ENCODE measurements at places on chromosomes 6 and 20.

GRCh38 chr6:72836971-72837370, 215.1 kb downstream of the KCNQ5 start:
- DNase-seq = no peak

GRCh38 chr6:170553534-170554012, 466 bp upstream of the PSMB1 start:
- DNase-seq = no peak

DNA sequence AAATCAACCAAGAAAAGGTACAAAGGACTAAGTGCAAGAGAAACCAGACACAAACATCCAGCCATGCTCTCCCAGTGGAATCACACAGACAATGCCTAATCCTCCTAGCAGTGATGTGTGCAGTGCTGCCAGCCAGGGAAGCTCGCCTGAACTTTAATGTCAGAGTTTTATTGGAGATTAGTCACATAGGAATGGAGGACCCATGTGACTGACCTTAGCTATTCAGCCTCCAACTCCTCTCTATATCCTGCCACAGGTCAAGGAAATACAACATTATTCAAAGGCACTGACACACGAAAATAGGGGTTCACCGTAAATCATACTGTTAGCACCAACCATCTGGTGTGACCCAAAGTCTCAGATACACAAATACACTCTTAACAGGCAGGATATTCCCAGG, 684.6 kb downstream of the DOK5 start:
- DNase-seq = no peak

DNA sequence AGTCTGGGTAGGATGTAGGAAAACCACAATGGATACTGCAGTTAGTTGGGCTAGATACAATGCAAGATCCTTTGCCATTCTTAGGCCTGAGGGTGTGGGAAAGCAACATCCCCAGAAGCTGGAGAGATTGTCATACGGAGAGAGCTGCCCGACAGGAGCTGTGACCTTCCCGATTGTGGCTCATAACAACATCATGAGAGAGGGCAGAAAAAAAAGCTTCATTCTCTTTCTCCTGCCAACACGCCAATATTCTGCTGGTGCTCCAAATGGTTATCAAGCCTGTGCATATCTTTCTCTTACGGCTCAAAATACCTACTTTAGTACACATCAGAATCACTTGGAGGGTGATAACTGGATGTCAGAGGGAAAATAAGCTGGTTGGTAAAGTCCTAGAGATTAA, 81.1 kb downstream of the IBTK start:
- no peak for DNase-seq

DNA sequence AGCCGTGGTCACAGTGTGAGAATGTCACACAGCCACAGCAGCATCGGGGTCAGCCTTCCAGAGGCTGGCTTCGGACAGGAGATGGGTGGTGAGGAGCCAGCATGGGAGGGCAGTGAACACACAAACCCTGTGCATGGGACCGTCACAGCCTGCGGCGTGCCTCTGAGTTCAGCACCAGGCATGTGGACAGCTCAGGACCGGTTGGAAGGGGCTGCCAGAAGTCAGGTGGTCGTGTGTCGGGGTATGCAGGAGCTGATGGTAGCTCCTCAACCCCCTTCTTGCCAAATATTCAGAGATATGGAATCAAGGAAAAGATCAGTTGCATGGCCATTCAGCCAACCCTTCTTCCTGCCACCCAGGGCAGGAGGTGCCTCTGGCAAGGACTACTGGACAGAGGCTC, 28.2 kb downstream of the MYT1 start:
- DNase-seq = no peak

DNA sequence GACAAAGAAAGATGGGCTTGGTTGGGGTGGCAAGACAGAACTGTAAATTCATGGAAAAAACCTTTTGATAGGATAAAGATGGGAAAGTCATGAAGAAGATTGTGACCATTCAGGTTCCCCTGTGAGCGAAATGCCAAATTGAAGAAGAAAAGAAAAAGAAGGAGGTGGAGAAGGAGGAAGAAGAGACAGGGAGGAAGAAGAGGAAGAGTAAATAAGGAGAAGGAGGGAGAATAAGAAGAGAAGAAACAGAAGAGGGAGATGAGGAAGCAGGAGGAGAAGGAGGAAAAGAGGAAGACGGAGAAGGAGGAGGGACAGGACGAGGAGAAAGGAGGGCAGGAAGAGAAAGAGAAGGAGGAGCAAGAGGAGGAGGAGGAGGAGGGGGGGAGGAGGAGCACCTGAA, 199.8 kb downstream of the SLC24A3 start:
- DNase-seq = no peak

GRCh38 chr20:12223057-12223456, 305.4 kb downstream of the BTBD3 start:
- no peak for DNase-seq

DNA sequence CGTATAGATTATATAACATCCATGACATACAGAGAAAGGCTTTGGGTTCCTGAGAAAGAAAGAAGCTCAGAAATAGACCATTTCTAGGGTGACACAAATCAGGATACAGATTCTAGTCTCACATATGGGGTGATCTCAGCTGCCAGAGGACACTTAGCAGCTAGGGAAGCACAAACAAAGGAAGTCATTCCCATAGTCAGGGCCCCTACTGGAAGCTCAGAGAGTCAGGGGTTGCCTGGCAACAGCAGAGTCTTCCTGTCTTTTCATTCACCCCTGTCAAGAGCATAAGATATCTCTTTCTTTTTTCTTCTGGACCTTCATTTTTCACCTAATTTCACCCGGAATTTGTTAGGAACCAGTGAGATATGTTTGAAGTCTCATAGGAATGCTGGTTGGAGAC, 81.9 kb upstream of the IYD start:
- no peak for DNase-seq

DNA sequence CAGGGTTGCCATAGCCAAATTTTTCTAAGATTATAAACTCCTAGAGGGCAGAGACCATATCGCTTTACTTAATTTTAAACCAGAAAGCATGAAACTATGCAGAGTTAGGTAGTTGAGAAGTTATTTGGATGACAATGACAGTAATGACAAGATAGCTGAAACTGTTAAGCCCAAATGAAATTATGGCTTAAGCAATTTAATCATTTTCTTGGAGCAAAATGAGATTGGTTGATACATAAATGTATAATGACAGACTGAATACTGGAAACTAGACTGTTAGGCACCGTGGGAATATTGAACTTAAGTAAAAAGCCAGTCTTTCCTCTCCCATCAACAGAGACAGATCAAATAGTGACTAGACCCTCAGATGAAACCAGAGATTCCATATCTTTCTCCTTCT, 670.3 kb upstream of the NRSN1 start:
- DNase-seq = no peak

- DNase-seq = no peak
Observed at GRCh38 chr6:8026800-8027199, 37.4 kb downstream of the BLOC1S5 start.

DNA sequence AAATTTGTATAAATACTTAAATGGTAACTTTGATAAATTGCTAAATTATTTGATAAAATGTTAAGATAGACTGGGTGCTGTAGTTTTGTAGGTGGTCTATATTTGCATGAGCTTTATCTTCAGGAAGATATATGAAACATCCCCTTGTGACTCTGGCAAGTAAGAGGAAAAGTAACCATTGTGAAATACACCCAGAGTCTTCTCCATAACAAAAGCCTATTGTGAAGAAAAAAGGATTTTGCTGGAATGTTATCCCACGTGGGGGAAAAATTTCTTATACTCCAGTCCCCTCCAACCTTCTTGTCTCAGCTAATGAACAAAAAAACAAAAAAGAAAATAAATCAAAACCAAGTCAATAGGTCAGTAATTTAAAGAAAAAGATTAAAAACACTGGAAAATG, 600.7 kb downstream of the HDGFL1 start:
- no peak for DNase-seq

DNA sequence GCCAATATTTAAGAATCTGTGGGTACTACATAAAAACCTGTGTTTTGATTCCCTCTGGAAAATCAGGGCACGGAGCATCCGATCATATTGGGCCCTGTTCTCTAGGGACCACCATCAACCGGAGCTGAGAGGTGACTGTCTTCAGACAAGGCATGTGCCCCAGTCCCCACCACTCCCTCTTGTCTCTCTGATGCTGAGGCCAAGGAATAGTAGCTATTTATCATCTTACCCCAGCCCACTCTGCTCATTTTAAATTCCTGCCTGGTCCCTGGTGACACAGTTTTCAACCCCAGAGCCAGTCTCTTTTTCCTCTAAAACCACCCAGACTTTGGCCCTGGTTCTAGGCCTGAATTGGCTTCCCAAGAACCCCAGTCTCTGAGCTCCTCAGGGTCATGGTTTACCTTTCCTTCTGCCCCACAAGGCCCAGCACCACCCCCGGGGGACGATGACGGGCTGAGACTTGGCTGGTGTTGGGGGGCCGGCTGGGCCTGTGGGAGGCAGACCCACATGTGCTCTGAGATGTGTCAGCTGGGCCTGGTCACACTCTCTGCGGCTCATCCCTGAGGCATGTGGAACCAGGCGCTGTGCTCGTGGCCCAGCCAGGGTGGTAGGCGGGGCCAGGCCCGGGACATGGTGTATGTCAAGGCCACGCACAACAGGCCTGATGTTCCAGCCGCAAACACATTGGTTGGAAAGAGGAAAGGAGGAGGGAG, 114.4 kb downstream of the CEBPB start:
- DNase-seq = no peak

- no peak for DNase-seq
Observed at GRCh38 chr20:21240394-21240793, 62.7 kb upstream of the XRN2 start.

DNA sequence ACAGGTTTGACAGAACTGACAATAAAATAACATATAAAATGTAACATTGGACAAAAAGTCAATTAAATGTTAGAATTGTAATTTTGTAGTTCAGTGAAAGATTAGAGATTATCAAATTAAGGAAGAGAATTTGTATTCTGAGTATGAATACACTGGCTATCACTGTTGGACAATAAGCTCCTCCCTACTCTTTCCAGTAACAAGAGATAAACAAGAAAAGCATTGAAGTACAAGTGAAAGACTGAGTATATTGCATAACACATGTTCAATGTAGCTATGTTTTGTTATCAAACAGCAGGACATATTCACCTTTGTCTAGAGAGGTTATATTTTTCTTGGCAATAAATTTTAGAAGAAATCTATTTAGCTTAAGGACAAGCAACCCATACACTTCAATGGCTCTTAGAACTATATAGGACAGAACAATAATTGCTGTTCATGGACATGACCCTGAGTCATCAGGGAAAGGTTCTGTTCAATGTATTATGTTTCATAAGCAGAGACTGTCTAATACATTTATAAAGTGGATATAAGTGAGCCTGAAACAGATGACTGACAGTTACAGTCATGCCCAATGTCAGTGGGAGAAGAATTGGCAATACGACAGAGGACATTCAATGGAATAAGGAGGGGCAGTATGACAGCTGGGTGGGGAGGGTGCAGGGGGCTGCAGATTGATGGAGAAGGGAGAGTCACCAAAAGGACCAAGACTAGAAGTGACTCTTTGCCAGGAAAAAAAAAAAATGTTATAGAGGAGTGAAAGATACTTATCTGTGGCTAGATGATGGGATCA, 520.4 kb downstream of the FRK start:
- DNase-seq = no peak

GRCh38 chr6:137783710-137784109, 83.3 kb upstream of the TNFAIP3 start:
- no peak for DNase-seq

GRCh38 chr6:118207947-118208346, 300.9 kb downstream of the SLC35F1 start:
- no peak for DNase-seq

DNA sequence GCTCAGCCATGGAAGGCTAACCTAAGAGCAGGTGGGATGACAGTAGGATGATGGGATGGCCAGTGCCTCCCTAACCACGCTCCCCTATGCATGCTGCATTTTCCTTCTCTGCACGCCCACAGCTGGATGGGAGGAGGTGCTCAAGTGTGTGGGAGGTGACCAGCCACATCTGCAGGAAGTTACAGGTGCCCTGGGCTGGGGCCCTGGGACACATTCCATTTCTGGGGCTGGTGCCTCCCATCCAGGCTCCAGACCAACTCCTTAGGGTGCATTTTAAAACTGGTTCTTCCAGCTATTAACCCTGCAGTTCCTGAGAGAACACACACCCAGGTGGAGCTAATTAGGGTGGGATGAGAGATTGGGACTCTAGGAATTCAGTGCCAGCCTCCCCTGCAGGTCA, 135.3 kb upstream of the ARMC2 start:
- DNase-seq = no peak

- DNase-seq = no peak
Observed at GRCh38 chr6:53646606-53647005, 18.9 kb downstream of the KLHL31 start.

- DNase-seq = no peak
Observed at GRCh38 chr20:20611167-20611566, 101.3 kb downstream of the RALGAPA2 start.

DNA sequence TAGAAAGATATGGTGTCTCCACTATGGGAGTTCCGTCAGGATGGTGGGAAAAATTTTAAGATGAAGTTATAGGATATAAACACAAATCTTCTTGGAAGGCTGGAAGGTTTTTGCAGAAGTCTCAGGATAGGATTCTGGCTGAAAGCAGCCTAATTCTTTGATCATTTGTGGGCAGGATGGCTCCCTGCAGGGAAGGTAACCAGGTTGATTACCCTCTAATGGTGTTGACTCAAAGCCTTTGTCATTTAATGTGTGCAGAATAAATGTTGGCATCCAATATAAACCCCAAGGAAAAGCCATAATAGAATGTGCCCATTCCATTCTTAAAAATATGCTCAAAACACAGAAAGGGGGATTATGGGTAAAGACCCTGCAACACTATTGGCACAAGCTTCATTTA, 204.3 kb downstream of the EPM2A start:
- no peak for DNase-seq

- no peak for DNase-seq
Observed at GRCh38 chr20:55070001-55070400, 594.6 kb downstream of the DOK5 start.

GRCh38 chr6:166540631-166541331, 45.7 kb downstream of the RAMACL start:
- peak; percentile 87 for DNase-seq

DNA sequence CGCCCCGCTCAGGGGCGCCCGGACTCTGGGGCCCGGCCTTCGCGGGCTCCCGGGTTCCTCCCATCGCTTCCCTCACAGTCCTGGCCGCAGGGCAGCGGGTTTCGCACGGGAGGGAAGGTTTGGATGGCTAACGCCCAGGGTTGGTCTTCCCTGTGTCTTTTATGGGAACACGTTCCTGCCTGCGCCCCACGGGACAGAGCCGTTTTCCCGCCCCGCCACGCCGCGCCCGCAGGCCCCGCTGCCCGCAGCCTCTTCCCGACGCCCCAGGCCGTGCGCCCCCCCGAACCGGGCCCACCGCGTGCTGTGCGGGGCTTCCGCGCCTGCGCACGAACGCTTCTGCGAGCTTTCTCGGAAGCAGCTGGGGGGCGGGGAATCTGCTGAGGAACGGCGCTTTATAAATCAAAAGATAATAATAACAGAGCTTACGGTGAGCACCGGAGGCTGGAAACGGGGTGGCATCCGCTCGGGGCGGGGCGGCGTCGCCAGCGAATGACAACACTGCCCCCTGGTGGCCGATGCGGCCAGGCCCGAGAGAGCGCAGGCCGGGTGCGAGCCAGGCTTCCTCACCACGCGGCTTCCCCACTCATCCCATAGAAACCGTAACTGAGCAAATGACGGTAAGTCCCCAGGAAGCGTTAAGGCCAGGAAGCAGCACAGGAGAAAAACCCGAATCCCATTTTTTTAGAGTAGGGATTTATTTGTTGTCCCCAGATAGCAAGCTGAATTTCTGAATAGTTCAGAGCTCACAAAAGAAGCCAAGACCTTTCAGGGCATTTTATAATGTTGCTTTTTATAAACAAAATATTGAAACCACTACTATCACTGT, 116.4 kb downstream of the MYLK4 start:
- peak; percentile 62 for DNase-seq

All from CD4-positive, alpha-beta T cell treated with Interleukin-4 for 4 hours (primary cell).